ENCODE measurements at places on chromosomes 4 and X.
A peak's percentile ranks its signal among the peaks of the same experiment; 100 is the strongest.

DNA sequence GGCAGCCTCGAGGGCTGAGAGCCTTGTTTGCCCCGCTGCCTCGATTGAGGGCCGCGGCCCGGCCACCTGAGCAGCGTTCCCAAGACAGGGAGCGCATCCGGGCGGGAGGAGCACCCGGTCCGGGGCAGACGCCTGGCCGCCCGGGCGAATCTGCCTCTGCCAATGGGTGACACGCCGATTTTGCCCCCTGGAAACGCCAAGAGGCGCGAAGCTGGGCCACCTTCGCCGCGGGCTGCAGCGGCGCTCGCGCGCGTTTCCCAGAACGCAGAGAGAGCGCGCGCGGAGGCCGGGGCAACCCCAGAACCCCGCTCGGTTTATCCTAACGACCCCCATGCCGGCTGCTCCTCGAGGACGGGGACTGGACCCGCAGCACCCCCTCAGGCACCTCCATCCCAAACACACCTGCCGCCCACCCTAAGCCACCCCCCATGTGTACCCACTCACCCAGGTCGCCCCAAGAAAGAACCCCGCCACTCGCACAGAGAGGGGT, 575 bp downstream of the MAP7D2 start:
- H3K27me3 ChIP-seq: peaks cover 12% of the 10 kb centered on the region
- H3K27ac ChIP-seq: no peak overlapping the region
- peak overlapping the region; percentile 34 for H3K4me3 ChIP-seq

- H3K27me3 ChIP-seq: peaks cover 1% of the 10 kb centered on the region
- no peaks in the 10 kb centered on the region for H3K36me3 ChIP-seq
- DNase-seq: no peak
- no peak overlapping the region for H3K4me3 ChIP-seq
These were observed 6.6 kb downstream of the MID1IP1 start for GRCh38 chrX:38807873-38808272.

GRCh38 chrX:50705042-50705441, 109.0 kb downstream of the SHROOM4 start:
- H3K4me1 ChIP-seq: no peaks in the 10 kb centered on the region
- DNase-seq: no peak
- H3K36me3 ChIP-seq: no peaks in the 10 kb centered on the region
- H3K4me3 ChIP-seq: no peak overlapping the region
- H3K27me3 ChIP-seq: peaks cover 9% of the 10 kb centered on the region
- no peak overlapping the region for H3K27ac ChIP-seq

- H3K4me3 ChIP-seq: no peak overlapping the region
- no peak for DNase-seq
- peaks cover 6% of the 10 kb centered on the region for H3K4me1 ChIP-seq
- no peaks in the 10 kb centered on the region for H3K36me3 ChIP-seq
These were observed 8.3 kb downstream of the MAGEA11 start for GRCh38 chrX:149720021-149720689.

DNA sequence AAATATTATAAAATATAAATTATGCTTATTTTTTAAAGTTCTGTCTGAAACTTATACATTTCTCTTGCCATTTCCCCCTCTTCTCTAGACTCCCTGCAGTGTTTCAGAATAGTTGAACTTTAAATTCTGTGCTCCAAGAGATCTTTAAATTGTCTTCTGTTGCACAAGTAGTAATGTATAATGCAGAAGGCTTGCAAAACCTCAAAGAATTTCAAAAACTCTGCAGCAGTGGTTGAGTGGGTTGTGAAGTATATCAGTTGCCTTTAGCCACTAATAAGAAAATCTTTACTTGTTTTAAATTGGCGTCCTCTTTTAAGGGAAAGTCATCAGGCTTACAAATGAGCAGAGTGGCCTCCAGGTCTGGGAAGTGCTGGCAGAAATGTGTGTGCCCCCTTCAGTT, 1153.3 kb upstream of the PABPC4L start:
- H3K27me3 ChIP-seq: no peaks in the 10 kb centered on the region
- H3K36me3 ChIP-seq: no peaks in the 10 kb centered on the region
- H3K27ac ChIP-seq: no peak overlapping the region
- no peak overlapping the region for H3K4me3 ChIP-seq

GRCh38 chr4:93744961-93745360, 83.6 kb upstream of the ATOH1 start:
- H3K4me3 ChIP-seq: no peak overlapping the region
- H3K27me3 ChIP-seq: no peaks in the 10 kb centered on the region
- H3K36me3 ChIP-seq: no peaks in the 10 kb centered on the region
- no peak overlapping the region for H3K27ac ChIP-seq
- peaks cover 12% of the 10 kb centered on the region for H3K4me1 ChIP-seq

- H3K36me3 ChIP-seq: no peaks in the 10 kb centered on the region
- H3K27ac ChIP-seq: no peak overlapping the region
- H3K4me3 ChIP-seq: no peak overlapping the region
- DNase-seq: no peak
- H3K27me3 ChIP-seq: peaks cover 23% of the 10 kb centered on the region
- peaks cover 2% of the 10 kb centered on the region for H3K4me1 ChIP-seq
These were observed 1.9 kb downstream of the NPNT start for GRCh38 chr4:105896984-105897775.

All from memory B cell (primary cell).